Mucosa of gallbladder (tissue), 1 donor: ENCODE measurements at places on chromosomes 1 and 21.

DNA sequence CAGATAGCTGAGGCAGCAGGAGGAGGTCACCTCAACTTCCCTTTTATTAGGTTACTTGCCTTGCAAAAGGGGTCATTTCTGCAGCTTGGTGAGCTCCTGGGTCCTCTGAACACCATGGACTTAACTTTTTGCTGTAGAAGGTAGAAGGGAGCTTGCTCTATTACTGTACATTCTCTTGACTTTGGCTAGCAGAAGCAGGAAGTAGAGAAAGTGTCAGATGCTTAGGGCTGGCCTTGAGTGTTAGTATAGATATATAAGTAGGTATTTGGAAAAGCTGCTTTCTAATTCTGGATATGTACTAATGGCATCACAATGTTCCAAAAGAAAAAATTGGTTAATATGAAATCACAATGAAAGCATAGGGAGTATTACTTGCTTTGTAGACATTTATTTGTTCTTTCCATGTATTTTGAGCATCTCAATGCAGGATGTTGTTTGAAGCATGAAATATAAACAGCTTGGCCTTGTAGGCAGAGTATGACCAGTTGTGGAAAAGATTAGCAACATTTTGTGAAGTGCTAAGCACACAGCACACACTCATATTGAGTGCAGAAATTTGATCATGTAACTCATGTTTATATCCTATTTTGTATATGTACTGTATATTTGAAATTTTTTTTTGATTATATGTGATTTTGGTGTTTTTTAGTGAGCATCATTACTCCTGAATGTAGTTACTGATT is 108.8 kb downstream of the DYRK1A start:
- DNase-seq = no peak

- no peak for DNase-seq
Observed at GRCh38 chr1:50917138-50918137, 42.6 kb downstream of the FAF1 start.

GRCh38 chr1:232980986-232981560 is 30.7 kb downstream of the NTPCR start:
- no peak for DNase-seq

DNA sequence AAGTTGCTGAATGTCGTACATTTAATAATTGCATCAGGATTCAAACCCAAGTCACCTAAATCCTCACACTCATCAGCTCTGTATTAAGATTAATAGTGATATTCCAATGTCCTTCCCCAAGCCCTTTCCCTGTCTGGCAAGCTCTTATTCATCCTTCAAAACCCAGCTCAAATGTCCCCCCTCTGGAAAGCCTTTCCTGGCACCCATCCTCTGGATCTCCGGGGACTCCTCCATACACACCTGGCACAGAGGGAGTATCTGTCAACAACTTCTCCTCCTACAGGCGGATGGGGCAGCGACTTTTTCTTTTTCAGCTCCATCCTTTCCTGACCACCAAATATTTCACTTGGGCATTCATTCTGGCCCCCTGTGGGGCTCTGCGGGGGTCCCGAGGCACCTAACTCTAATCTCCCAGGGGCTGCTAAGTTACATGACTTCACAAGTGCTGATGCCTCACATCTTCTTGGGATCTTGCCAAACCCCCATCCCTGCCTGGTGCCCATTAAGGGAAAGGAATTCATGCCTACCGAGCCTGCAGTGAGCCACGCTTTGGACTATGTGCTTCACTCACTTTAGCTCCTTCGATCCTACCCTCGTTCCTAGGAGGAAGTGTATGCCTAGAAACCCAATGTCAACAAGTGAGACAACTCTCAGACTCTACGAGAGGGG is 15.2 kb downstream of the TINAGL1 start:
- peak; percentile 69 for DNase-seq

GRCh38 chr1:231407547-231408396 is 14.3 kb downstream of the EGLN1 start:
- DNase-seq = no peak

- DNase-seq = no peak
Observed at GRCh38 chr21:36689324-36689723, 9.6 kb upstream of the SIM2 start.

DNA sequence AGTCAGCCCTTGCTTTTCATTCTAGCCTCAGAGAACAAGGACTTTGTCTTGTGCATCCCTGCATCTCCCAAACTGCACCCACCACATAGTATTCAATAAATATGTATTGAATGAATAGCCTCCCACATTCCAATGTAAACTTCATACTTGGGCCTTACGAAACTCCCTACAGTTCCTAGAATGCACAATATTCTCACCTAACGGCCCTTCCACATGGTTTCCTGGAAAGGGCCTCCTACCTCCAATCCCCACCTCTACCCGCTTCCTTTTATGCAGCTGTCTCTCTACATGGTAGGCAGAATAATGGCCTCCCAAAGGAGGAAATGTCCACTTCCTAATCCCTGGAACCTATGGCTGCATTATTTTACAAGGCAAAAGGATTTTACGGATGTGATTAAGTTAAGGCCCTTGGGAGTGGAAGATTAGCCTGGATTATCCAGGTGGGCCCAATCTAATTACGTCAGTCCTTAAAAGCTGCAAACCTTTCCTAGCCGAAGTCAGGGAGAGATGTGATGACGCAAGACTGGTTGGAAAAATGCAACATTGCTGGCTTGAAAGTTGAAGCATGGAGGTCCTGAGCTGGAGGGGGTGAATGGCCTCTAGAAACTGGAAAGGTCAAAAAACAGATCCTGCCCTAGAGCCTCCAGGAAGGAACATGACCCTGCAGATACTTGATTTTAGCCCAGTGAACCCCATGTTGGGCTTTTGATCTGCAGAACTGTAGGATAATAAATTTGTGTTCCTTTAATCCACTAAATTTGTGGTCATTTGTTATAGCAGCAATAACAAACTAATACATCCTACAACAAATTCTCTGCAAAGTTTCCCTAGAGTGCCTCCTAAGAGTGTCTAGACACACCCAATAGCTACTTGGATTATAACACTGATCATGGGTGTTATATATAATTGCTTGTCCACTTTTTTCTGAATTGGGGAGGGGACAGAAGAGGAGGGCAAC is 5.2 kb upstream of the PIK3C2B start:
- DNase-seq = no peak

GRCh38 chr21:29164323-29164942 is 34.0 kb downstream of the MAP3K7CL start:
- DNase-seq = no peak

DNA sequence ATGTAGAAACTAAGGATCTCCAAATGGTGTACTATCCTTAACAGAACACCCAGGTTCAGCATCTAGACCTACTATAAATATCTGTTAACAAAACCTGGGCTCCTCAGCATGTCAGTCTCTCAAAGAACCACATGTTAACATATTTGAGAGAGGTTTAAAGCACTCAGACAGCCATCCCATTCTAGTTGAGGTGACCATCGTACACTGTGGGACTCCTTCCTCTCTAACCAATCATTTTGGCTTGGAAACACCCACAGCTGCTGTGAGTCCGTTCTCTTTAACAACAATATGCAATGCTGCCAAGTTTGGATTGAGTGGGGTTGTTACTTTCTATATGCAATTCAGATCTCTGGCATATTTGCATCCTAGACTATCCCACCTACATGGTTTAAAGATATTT is 105.8 kb downstream of the MRPL39 start:
- DNase-seq = no peak

- no peak for DNase-seq
Observed at GRCh38 chr1:234887016-234887900, 241.4 kb downstream of the TOMM20 start.

DNA sequence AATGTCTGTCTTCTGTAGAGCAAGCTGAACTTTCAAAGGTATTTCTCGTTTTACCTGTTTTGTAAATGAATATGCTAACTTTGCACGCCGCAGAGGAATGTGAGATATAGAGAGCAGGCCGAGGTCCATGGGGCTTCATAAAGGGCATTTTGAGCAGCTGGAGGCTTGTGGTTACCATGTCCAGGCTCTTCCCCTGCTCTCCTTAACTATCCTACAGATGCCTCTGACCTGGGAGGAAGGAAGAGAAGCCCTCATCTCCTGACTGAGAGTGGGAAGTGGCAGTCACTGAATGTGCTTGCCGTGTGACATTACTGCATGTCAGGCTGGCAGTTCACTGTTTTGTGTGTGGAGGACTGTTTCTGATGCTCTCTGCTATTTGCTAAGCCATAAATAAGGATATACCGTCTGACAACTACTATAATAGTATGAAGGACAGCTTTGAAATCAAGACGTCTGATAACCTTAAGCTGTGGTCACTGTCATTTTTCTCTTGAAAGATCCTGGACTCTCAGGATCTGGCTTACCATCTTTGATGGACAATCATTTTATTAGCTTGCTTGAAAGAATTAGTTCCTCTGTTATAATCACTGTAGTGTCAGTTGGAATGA is 92.2 kb downstream of the DYRK1A start:
- no peak for DNase-seq

DNA sequence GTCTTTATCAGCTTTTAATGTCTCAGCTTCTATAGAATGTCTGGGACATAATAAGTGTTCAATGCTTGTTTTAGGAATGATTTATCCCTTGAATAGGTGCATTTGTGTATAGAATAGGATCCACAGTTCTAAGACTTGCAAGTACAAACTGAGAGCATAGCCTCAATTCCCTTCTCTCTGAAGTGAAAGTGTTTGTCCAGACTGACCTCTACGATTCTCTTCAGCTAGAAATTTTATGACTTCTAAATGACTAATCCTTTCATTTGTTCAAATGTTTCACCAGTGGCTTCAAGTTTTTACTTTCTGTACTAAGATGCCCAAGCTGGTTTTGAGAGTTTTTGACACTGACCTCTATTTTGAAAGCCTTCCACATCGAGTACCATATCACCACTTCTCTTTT is 608.2 kb upstream of the ADGRL4 start:
- DNase-seq = no peak

DNA sequence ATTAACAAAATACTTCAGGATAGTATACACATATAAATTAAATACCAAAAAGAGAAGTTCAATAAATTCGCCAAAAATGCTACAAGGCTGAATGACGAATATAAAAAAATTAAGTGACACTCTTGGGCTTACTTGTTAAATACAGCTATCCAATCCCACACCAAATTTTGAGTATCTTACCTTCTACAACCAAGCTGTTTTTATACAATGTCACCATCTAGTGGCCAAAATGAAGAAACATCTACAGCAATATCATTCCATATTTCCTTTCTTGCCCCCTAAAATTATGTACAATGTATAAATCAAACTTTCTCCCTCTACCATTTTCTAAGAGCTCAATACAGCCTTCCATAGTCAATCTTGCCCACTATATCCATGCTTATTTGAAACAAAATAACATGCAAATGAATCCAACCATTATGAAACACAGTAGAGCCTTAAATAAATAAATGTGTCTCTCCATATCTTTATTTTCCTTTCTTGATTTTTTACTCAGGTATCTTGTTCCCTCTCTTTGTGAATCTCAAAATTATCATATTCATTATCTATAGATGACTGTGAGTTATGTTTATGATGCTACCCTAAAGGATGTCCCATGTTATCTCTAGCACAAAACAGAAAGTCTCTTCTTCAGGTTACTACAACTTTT is 86.3 kb downstream of the ACBD6 start:
- DNase-seq = no peak

- DNase-seq = no peak
Observed at GRCh38 chr1:68703921-68704354, 207.1 kb upstream of the DEPDC1 start.

- DNase-seq = no peak
Observed at GRCh38 chr1:110749960-110750359, 75.2 kb upstream of the KCNA3 start.

- no peak for DNase-seq
Observed at GRCh38 chr1:20115479-20115878, 3.9 kb downstream of the PLA2G2D start.

GRCh38 chr1:199302554-199302953 is 663.7 kb downstream of the PTPRC start:
- no peak for DNase-seq

DNA sequence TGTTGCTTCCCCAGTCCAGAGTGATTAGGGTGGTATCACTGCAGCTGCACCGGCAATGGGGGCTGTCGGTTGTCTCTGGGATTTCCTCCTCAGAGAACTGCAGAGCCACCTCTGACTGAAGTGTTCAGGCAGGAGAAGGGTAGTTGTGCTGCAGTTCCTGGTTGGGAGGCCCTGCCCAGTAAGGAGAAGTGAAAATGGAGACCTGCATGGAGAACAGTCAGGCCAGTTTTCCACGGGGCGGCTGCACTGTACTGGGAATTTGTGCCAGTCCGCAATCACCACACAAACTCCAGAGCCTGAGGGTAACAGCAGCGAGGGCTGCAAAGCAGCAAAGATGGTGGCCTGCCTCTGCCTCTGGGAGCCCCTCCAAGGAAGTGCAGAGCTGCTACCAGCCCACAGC is 58.1 kb upstream of the CCDC190 start:
- no peak for DNase-seq

GRCh38 chr1:98147280-98147679 is 226.4 kb upstream of the DPYD start:
- DNase-seq = no peak

GRCh38 chr1:58779059-58779754 is 4.6 kb downstream of the JUN start:
- no peak for DNase-seq

DNA sequence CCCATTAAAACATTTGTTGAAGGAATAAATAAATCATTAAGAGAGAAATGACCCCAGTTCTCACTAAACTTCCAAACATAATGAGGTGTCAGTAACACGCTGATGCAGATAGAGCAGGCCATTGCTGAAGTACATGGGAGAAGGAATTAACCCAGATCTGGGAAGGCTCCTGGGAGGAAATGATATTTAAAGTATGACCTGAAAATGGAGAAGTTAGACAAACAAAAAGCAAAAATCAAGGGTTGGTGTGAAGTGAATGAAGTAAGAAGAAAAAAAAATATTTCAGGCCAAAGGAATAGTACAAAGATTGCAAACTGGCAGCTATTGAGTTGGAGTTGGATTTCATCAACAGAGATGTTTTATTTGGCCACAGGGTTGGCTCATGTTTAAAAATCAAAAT is 71.4 kb downstream of the RGS2 start:
- DNase-seq = no peak

DNA sequence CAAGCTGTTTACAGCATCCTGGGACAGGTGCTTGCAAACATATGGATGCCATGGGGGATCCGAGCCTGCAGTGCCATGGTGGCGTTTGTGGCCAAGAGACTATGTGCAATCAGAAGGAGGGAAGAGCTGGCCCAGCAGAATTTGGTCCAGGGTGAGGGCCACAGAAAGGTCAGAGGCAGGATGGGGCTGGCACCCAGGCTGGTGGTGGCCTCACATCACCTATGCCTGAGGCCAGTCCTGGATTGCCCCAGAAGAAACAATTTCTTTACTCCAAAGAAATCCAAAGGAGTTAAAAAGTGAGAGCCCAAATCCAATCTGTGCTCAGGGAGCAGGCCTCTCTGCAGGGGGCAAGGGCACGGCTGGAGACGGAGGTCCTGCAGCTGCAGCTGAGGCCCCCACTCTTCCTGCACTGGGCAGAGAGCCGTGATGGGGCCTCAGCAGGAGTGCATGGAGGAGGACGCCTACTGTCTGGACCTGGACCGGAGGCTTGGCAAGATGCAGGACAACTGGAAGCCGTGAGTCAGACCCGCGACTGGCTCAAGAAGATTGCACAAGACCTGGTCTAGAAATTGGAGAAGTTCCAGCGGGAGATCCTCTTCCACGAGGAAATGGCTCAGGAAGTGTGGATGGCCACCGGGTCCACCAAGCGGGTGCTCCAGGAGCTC is 163.5 kb downstream of the RYR2 start:
- peak; percentile 45 for DNase-seq

GRCh38 chr1:12549460-12550349 is 68.3 kb downstream of the DHRS3 start:
- DNase-seq = peak; percentile 81
